ENCODE measurements at places on chromosomes 7 and 10.

GRCh38 chr10:47376522-47377220 lies 7.4 kb downstream of the ZNF488 start:
- no peak for DNase-seq

- no peak for DNase-seq
These were observed 43.0 kb downstream of the CH25H start for GRCh38 chr10:89164080-89164479.

DNA sequence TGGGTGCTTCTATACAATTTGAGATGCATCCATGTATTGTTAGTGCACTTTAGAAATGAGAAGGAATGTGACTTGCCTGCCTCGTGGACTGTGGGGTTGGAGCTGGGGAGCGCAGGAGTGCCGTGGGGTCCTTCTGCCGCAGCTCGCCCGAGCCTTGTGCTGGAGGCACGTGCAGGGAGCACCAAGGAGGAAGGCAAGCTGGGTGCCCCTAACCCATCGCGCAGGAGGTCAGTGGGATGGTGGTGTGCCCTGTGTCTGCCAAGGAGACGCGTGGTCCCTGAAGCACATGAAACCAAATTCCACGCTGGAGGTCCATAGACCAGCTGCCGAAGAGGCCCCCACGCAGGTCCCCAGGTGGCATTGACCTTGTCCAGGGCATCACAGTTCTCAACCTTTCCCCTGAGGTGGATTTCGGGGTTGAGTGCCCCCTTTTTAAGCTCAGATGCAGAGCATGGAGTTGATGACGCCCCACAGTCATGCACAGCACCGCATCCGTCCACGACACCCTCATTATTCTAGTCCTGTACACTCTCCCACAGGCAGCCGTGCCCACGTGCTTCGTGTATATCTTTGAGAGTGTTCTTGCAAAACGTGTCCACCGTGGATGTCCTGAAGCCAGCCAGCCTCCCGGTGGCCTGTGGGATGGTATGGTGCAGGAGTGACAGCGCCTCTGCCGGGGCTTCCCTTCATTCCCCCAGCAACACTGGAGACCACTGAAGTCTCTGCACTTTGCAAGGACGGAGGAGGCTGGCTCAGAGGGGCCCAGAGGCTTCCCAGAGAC lies 35.5 kb downstream of the FKBP6 start:
- DNase-seq: no peak

GRCh38 chr10:45440511-45441062 lies 66.6 kb downstream of the ALOX5 start:
- DNase-seq: no peak

DNA sequence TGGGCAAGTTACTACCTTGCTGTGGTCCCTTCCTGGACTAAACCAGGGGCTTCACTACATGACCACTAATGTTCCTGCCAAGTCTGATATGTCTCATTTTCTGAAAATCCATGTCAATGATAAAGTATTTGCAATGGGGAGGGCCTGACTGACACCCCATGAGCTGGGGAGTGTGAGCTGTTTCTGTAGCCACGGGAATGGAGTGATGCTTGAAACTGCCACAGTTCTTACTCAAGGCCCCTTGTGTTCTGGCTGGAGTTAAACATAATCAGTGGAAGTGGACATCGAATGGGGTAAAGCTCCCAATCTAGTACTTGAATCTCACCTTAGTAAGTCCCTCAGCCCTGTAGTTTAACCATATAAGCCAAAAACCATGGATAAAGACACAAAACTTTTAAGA lies 61.9 kb upstream of the PDLIM1 start:
- DNase-seq: no peak

GRCh38 chr10:114077815-114078219 lies 34.2 kb downstream of the ADRB1 start:
- DNase-seq: no peak

DNA sequence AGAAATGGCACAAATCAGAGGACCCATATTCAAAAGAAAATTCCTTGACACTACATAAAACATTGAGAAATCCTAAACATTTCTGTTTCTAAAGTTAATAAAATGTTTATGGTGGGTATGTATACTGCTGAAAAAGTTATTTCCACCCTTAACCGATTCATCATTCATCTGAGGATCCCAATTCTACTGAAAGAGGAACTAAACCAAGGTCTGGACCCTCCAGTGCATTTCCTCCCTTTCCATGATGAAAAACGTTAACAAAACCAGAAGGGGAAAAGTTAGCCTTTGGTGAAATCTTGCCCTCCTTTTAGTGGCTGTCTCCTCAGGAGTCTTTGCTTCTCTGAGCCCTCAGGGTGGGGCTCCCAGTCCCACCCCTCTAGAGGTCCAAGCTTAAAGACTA lies 144.5 kb upstream of the ASAH2 start:
- no peak for DNase-seq

DNA sequence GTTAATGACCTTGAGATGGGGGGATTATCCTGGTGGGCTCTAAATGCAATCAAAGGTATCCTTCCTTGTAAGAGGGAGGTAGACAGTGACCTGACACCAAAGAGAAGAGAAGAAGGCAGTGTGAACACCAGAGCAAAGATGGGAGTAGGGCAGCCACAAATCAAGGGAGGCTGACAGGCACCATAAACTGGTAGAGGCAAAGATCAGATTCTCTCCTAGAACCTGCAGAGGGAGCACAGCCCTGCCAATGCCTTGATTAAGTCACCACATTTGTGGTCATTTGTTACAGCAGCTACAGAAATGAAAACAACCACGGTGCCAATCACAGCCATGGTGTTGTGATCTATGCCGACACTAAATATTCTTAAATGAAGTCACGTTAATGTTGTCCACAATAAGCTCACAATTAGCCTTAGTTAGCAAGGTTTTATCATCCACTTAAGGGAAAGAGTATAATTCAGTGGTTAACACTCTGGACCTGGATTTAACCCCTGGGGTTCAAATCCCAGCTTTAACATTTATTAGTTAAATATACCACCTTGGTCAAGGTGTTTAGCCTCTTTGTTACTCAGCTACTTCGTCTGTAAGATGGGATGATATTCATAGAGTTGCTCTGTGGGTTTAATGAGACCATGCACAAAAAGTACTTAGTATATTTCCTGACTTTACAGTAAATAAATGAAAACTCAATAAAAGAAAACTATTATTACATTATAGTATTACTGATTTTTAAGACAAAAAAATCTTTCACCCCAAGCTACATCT lies 70.8 kb downstream of the SGMS1 start:
- DNase-seq: peak; percentile 34

- no peak for DNase-seq
These were observed 22.3 kb downstream of the MACROH2A2 start for GRCh38 chr10:70074971-70075370.

GRCh38 chr10:110147961-110148360 lies 59.4 kb upstream of the MXI1 start:
- DNase-seq: no peak

- no peak for DNase-seq
These were observed 408.9 kb upstream of the SEMA3D start for GRCh38 chr7:85595750-85596178.

- no peak for DNase-seq
These were observed 20.7 kb upstream of the CAV2 start for GRCh38 chr7:116478834-116479233.

DNA sequence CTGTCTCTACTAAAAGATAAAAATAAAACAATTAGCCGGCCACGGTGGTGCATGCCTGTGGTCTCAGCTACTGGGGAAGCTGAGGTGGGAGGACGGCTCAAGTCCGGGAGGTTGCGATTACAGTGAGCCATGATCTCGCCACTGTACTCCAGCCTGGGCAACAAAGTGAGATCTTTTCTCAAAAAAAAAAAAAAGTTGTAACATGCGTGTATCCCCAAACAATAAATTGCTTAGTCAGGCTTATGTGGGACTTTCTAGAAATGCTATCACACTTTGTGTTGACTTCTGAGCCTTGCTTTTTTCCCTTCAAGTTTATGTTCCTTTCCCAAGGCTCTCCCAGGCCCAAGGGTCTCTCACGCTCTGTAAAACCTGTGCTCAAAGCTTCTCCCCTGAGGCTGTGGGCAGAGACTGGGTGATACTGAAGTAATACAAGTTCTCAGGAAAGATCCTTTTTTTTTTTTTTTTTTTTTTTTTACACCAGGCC lies 88.0 kb upstream of the TNS3 start:
- DNase-seq: no peak

Measured in CMK (cell line).